ENCODE measurements at places on chromosomes 3 and 15.

GRCh38 chr3:99579965-99580364 lies 58.4 kb upstream of the COL8A1 start:
- no peak for DNase-seq

GRCh38 chr3:155908605-155909004 lies 38.2 kb downstream of the GMPS start:
- no peak for DNase-seq

GRCh38 chr3:880371-880770 lies 212.5 kb upstream of the CNTN6 start:
- DNase-seq, result no peak

- no peak for DNase-seq
These were observed 807 bp upstream of the INAFM2 start for GRCh38 chr15:40322531-40323238.

DNA sequence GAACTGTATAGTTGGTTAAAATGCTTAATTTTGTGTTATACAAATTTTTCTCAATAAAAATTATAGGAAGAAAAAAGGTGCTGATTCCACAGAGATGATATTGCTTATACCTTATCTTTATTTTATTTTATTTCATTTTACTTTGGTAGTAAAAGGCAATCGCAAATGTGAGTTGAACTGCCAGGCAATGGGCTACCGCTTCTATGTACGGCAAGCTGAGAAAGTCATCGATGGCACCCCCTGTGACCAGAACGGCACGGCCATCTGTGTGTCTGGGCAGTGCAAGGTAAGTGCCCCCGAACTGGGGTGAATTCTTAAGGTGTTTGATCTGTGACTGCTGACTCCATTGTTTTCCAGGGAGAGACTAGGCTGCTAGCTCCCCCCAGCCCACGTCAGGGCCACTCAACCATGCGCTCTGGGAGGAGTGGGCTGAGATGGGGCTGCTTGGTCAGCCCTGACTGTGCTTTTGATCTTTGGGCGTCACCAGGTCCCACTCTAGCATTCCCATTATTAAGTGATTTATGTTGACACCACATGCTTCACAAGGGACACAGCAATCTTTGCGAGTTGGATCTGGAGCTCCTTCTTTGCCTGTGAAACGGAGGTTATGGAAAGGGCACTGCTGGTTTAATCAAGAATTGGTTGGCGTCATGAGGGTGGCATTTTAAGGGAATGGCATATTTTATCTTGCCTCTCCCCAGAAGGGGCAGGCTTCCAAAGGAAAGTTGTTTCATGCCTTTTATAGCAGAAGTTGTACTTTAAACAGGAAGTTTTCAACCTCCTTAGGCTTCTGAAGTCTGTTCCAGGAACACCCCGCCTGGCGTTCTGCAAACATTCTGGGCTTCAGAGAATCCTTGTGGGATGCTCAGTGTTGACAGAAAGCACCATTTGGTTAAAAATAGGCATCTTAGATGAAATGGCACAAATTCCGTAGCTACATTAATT lies 296.5 kb downstream of the THSD4 start:
- DNase-seq, result no peak

- DNase-seq, result no peak
These were observed 166.2 kb upstream of the SEMA6D start for GRCh38 chr15:47551079-47551478.

DNA sequence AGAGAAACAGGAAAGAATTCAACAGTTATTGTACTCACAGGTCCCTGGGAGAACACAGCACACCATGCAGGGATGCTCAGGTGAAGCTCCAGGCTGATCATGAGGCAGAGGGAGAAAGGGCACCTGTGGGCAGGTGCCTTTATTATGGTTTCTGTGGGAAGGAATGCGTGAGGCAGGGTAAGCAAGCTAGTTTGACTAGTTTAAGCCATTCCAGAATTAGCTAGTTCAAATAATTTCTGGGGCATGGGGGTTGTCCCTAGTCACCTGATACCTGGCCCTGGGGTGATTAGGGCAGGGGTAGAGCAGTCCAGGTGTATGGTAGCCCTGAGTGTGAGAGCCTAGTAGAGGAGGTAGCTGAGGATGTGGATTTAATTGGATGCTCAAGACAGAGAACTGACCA lies 47.9 kb upstream of the DCLK3 start:
- no peak for DNase-seq

- no peak for DNase-seq
These were observed 140.4 kb upstream of the CGNL1 start for GRCh38 chr15:57235873-57236272.

- no peak for DNase-seq
These were observed 198.6 kb upstream of the PLSCR5 start for GRCh38 chr3:146803745-146804144.

DNA sequence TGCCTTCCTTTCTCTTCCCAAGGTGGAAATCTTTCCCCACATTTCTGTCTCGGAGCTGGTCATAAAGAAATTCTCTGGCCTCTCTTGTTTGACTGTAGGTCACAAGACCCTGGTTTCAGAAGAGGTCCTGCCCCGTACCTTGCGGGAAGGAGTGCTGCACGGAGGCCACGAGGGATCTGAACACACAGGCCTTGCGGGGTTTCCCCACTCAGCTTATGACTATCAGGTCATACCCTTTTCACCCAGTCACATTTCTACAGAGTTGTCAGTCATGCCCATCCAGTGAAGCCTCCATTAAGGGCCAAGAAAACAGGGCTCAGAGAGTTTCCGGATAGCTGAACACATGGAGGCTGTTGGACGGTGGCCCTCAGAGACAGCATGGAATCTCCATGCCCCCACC lies 54.7 kb upstream of the ATP13A3 start:
- no peak for DNase-seq

DNA sequence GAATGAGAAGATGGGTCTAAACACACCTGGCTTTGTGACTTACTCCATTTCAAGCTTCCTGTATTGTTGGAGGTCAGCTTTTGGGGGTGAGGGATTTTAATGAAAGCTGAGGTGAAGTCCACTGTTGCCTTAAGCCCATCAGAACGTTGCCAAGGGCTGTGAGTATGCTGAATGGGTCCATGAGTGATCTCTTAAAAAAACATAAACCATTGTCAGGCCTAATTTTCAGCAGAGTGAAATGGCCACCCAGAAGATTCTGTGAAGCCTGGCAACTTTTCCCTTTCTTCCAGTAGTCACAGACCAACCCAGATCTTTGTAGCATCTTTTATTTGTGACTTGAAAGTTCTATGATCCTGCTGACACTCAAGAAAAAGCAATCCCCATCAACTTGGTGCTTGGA lies 87.0 kb downstream of the SMAD3 start:
- no peak for DNase-seq

GRCh38 chr3:100954990-100955389 lies 38.2 kb downstream of the ABI3BP start:
- DNase-seq, result no peak

GRCh38 chr3:59133311-59133710 lies 83.5 kb upstream of the CFAP20DC start:
- DNase-seq, result no peak

GRCh38 chr15:44414001-44414400 lies 13.4 kb upstream of the CTDSPL2 start:
- DNase-seq, result peak; percentile 16

GRCh38 chr3:107987036-107987939 lies 103.5 kb downstream of the CD47 start:
- no peak for DNase-seq

DNA sequence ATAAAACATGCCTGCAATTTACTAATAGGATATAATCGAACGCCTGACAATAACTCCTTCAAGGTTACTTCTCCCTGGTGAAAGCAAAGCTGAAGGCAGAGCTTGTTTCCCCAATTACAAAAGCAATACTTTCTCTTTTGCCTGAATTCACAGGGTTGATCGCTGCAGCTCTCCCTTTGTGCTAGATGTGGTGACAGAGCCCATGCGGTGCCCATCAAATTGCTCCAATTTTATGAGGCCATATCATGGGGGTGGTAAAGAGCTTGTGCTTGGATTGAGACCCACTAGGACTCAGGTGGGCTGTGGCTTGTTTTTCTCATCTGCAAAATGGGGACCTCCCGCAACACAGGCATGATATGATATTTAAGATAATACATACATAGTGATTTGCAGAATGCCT lies 143.4 kb downstream of the GREM1 start:
- no peak for DNase-seq

DNA sequence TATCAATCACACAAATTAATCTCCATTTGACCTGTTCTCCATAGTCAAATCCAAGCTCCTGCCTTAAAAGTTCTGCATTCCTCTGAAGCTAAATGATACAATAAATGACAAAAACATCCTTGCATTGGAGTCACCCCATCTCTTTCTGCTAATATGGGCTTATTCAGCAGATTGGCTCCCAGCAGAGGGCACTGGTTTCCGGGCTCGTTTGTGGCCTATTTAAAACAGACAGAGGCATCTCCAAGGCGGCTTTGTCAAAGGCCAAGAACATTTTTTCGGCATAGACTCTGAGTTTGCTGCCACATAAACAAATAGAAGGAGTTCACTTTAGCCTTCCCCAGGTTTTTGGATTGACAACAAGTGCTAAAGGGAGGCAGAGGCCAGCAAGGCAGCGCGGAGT lies 204.4 kb upstream of the RASGRP1 start:
- no peak for DNase-seq

DNA sequence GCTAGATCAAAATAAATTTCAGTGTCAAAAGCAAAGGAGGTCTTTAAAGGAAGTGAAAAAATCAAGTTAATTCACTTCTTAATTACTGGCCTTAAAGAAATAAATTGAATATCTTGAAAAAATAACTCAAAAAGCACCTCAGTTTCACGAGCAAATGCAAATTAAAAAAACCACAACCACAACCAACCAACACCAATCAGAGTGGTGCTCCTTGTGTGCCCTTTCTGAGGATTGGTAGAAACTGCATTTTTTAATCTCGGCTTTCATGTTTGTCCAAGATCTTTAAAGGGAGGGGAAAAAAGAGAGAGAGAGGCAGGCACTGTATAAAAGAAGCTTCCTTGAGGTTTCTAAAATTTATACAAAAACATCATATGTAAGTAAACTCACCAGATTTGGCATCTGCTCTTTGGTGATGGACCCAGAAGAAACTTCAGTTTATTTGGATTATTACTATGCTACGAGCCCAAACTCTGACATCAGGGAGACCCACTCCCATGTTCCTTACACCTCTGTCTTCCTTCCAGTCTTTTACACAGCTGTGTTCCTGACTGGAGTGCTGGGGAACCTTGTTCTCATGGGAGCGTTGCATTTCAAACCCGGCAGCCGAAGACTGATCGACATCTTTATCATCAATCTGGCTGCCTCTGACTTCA lies at the start of gene GPR15:
GPR15 (plus strand) TSS at position 357 of the 653 bp plus-strand sequence; CDS start at position 413, 56 bp downstream.
- no peak for DNase-seq

DNA sequence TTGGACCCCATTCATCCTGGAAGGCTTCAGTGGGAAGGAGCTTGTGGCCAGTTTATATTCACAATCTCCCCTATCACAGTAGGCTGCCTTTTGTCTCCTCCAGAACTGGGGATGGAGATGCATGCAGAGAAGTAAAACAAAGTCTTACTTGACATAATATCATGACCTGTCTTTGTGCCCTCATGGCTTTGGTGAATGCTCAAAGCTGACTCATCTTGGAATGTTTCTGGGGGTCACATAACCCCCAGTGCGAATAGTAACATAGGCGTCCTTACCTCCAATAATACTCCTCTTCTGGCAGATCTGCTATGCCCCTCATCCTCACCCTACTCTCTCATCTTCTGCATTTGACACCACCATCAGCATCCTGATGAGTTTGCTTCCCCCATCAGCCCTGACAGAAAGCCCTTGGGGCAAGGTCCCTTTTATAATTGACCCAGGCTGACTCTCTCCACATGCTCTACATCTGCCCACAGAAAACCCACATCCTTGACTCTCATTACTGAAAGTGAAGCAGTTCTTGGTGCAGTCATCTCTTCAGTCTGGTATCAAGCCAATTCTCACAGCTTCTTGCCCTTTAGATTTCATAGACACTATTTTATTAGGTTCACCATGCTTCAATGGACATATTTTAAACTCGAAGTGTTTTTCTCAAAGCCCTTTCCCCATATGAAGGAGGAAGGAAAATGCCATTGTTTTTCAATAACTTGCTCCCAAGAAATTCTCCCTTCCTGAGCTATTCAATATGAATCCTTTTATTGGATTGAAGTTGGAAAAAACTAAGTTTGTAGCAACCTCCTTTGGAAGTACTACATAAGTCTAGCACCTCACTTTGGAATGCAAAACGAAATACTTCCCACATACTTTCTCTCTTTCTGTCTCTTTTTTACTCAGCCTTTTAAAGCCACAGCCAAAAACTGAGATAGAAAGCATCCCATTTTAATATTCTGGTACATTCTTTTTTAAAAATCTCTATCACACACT lies 36.6 kb downstream of the OSTN start:
- DNase-seq, result no peak

GRCh38 chr3:58144478-58145325 lies 66.1 kb downstream of the DNASE1L3 start:
- DNase-seq, result no peak

DNA sequence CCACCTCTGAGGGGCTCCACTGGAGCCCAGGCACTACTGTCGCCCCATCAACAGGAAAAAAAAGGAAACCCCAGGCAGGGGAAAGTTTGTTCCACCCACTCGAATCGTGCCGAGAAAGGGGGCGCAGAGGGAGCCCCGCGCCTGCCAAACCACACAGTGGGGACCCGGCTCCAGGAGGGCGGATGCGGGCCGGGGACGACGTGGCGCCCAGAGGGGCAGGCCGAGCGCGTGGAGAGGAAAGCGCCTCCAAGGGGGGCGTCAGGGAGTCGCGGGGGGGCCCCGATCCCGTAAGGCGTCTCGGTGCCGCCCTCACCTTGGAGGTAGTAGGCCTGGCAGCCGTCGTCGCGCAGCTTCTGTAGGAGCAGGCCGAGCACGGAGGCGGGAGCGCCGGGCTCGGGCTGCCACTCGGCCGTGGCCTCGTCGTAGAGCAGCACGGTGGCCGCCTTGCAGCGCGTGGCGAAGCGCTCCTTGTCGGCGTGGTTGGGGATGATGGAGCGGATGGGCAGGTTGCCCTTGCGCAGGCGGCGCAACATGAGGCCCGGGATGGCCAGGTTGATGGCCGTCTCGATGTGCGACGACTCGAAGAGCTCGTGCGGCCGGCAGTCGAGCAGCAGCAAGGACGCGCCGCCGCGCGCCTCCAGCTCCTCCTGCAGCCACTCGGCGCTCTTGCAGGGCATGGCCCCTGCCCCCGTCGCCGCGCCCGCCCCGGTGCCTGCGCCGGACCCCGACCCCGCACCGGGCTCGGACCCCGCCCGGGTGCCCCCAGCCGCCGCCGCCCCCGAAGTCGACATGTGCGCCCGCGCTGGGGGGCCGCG lies 627 bp downstream of the DUSP7 start:
- DNase-seq, result peak; percentile 70
